Glutamatergic neuron (in vitro differentiated cells): ENCODE measurements at places on chromosomes 4 and X. TPM values are rescaled to one million over a fixed set of nuclear protein-coding genes. Genes with fewer than 3 reads are reported as not detected.
A peak's percentile ranks its signal among the peaks of the same experiment; 100 is the strongest.

WDR17 gene
- 6.3 TPM for total RNA-seq

DNA sequence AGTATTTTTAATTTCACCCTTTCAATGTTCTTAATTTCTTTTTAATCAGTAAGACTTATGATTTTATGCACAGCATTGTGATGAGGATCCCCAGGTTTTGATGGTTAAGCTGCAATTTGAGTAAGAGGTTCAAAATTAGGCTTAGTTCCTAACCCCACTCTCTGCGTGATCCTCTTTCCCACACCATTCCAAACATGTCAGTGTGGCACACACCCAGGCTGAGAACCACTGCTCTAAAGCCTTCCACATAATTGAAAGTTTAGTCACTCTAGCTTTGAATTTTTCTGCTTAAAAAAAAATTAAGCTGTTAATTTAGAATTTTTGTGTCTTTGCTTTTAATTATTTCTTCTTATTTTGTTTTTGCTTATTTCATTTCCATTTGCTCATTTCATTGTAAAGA, 68.8 kb upstream of the SLC7A11 start:
- H3K36me3 ChIP-seq, result no peaks in the 10 kb centered on the region
- no peak overlapping the region for H3K27ac ChIP-seq
- no peak for DNase-seq
- H3K4me3 ChIP-seq, result no peak overlapping the region
- no peaks in the 10 kb centered on the region for H3K4me1 ChIP-seq

DNA sequence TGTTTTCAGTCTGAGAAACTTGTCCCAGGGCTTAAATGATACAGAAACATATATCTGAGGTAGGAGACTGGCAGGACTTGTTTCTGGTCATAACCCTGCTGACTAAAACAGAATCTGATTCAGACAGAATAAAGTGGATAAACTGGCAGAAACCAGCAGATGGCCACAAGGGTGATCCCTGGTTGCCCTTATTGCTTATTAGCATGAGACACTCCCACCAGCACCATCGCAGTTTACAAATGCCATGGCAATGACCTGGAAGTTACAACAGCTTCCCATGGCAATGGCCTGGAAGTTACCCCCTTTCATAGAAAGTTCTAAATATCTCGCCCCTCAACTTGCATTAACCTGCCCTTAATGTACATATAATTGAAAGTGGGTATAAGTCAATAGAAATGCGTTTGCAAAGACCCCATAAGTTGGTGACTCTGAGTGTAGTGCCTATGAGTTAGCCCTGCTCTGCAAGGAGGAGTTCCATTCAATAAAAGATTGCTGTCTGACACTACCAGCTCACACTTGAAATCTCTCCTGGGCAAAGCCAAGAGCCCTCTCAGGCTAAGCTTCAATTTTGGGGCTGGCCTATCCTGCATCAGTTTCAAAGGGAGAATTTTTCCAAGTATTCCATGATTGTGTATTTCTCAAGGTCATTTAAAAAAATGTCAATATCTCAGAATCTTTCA, 52.9 kb upstream of the PAGE5 start:
- no peaks in the 10 kb centered on the region for H3K4me1 ChIP-seq
- no peak overlapping the region for H3K27ac ChIP-seq
- H3K27me3 ChIP-seq, result no peaks in the 10 kb centered on the region
- H3K36me3 ChIP-seq, result no peaks in the 10 kb centered on the region

AFP gene
- total RNA-seq, result not detected

- peaks cover 2% of the 10 kb centered on the region for H3K27me3 ChIP-seq
- no peaks in the 10 kb centered on the region for H3K36me3 ChIP-seq
- peaks cover 7% of the 10 kb centered on the region for H3K4me1 ChIP-seq
- DNase-seq, result no peak
- no peak overlapping the region for H3K4me3 ChIP-seq
- no peak overlapping the region for H3K27ac ChIP-seq
Observed at GRCh38 chr4:53706422-53707032, 115.2 kb upstream of the LNX1 start.

DNA sequence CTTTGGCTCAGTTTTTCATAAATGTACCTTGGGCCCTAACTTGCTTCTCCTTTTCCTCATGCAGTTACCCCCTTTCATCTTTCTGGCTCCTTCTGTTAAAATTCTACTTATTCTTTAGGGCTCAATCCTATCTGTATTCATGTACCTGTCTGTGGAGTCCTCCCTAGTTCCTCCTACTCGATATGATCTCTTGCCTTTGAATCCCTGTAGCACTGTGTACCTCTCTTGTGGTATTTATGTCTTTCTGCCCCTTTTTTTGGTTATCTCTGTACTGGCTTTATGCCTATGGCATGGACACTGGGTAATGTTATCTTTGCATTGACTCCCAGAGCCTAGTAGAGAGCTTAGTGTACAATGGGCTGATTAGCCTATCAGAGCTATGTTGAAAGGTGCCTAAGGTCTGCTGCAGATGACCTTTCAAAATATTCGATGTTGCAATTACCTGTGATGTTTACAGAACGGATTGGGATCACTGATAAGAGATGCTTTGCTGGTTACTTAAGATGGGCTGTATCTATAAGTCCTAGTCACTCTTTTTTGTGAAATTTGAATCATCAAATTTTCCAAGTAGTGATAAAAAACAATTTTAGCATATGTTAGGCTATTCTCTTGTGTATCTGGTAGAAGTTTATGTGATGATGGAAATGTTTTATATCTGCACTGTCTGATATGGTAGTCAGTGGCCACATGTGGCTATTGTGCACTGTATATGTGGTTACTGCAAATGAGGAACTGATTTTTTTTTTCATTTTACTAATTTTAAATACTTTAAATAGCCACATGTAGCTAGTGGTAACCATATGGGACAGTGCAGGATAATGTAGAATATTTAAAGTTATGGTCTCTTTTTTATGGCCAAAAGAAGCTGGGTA, 33.5 kb downstream of the TMEM164 start:
- no peaks in the 10 kb centered on the region for H3K27me3 ChIP-seq
- H3K4me3 ChIP-seq, result no peak overlapping the region
- DNase-seq, result no peak

- no peak overlapping the region for H3K27ac ChIP-seq
- peaks cover 4% of the 10 kb centered on the region for H3K36me3 ChIP-seq
- no peaks in the 10 kb centered on the region for H3K4me1 ChIP-seq
- no peak for DNase-seq
Observed at GRCh38 chr4:88659055-88659889, 38.4 kb downstream of the NAP1L5 start.

GRCh38 chr4:17504081-17504480, 7.8 kb downstream of the QDPR start:
- H3K4me1 ChIP-seq, result peaks cover 10% of the 10 kb centered on the region
- H3K4me3 ChIP-seq, result no peak overlapping the region
- peaks cover 3% of the 10 kb centered on the region for H3K27me3 ChIP-seq
- H3K36me3 ChIP-seq, result peaks cover 4% of the 10 kb centered on the region
- H3K27ac ChIP-seq, result no peak overlapping the region

- no peak for DNase-seq
- peak overlapping the region; percentile 44 for H3K4me3 ChIP-seq
- peaks cover 8% of the 10 kb centered on the region for H3K27me3 ChIP-seq
- H3K36me3 ChIP-seq, result no peaks in the 10 kb centered on the region
- peaks cover 60% of the 10 kb centered on the region for H3K4me1 ChIP-seq
- peak overlapping the region; percentile 97 for H3K27ac ChIP-seq
Observed at GRCh38 chr4:98564852-98565251, 93.6 kb downstream of the TSPAN5 start.

- H3K36me3 ChIP-seq, result no peaks in the 10 kb centered on the region
- peaks cover 2% of the 10 kb centered on the region for H3K27me3 ChIP-seq
- no peak overlapping the region for H3K4me3 ChIP-seq
- H3K4me1 ChIP-seq, result no peaks in the 10 kb centered on the region
Observed at GRCh38 chrX:148632444-148632843, 132.0 kb downstream of the AFF2 start.

CNKSR2 gene
- total RNA-seq, result 18.5 TPM
